Fibroblast of lung (primary cell): ENCODE measurements at places on chromosomes 16 and 17. TPM values are rescaled to one million over a fixed set of nuclear protein-coding genes. Genes with fewer than 3 reads are reported as not detected.

The UMOD gene
- not detected in 2 replicates for total RNA-seq

The NSRP1 gene
- 9.2 and 12.7 TPM in 2 replicates for total RNA-seq

The GPR139 gene
- total RNA-seq, result not detected in 2 replicates

The CEMP1 gene
- total RNA-seq, result not detected in 2 replicates

The CD300E gene
- total RNA-seq, result not detected in 2 replicates

The TPSD1 gene
- not detected in 2 replicates for total RNA-seq

The CDH8 gene
- under 0.01 TPM in 1 of 2 replicates, not detected in the other for total RNA-seq

The OR1A1 gene
- total RNA-seq, result not detected in 2 replicates

The RRAD gene
- 41.1 and 83.7 TPM in 2 replicates for total RNA-seq

The RILP gene
- 11.0 and 12.4 TPM in 2 replicates for total RNA-seq

The ADGRG1 gene
- total RNA-seq, result 0.51 and 1.8 TPM in 2 replicates

The KRTAP3-2 gene
- total RNA-seq, result not detected in 2 replicates

The RSAD1 gene
- 23.9 and 28.4 TPM in 2 replicates for total RNA-seq

The MILR1 gene
- 4.4 and 9.1 TPM in 2 replicates for total RNA-seq

The MRC2 gene
- total RNA-seq, result 164 and 246 TPM in 2 replicates

The ACTG1 gene
- total RNA-seq, result 5,538 and 6,636 TPM in 2 replicates

The HIC1 gene
- 29.1 and 30.0 TPM in 2 replicates for total RNA-seq

The RNU2-1 gene
- not detected in 2 replicates for total RNA-seq

The RNF213 gene
- 130 and 245 TPM in 2 replicates for total RNA-seq

The ITGAL gene
- total RNA-seq, result not detected in 2 replicates

The MYL11 gene
- total RNA-seq, result not detected in 2 replicates

The CFAP97D1 gene
- total RNA-seq, result under 0.01 TPM in 1 of 2 replicates, not detected in the other

The MT3 gene
- not detected in 2 replicates for total RNA-seq

The PROCA1 gene
- total RNA-seq, result 2.3 and 2.6 TPM in 2 replicates

The CHRNE gene
- 0.51 and 0.66 TPM in 2 replicates for total RNA-seq

The YBX2 gene
- under 0.01 TPM in 1 of 2 replicates, not detected in the other for total RNA-seq

The TM4SF5 gene
- total RNA-seq, result not detected in 2 replicates

The MPO gene
- not detected in 2 replicates for total RNA-seq

The SOST gene
- total RNA-seq, result not detected in 2 replicates

The HID1 gene
- total RNA-seq, result under 0.01 and 0.17 TPM in 2 replicates

The TMEM204 gene
- total RNA-seq, result 10.3 and 12.4 TPM in 2 replicates

The SDR42E1 gene
- 0.77 and 1.8 TPM in 2 replicates for total RNA-seq

The KCNJ12 gene
- total RNA-seq, result 0.66 and 1.5 TPM in 2 replicates

The KRTAP4-3 gene
- not detected in 2 replicates for total RNA-seq

The AMFR gene
- total RNA-seq, result 350 and 413 TPM in 2 replicates

The KRT40 gene
- not detected in 2 replicates for total RNA-seq

The FOXF1 gene
- 15.9 and 31.5 TPM in 2 replicates for total RNA-seq

The CBLN1 gene
- total RNA-seq, result not detected in 2 replicates

The TBC1D3G gene
- not detected in 2 replicates for total RNA-seq

The NPIPA8 gene
- total RNA-seq, result not detected in 2 replicates

The HOXB7 gene
- 6.4 and 7.4 TPM in 2 replicates for total RNA-seq

The USP43 gene
- under 0.01 TPM in 2 replicates for total RNA-seq

The SGCA gene
- 4.1 and 4.3 TPM in 2 replicates for total RNA-seq
